ENCODE measurements at places on chromosomes 3 and 15.

DNA sequence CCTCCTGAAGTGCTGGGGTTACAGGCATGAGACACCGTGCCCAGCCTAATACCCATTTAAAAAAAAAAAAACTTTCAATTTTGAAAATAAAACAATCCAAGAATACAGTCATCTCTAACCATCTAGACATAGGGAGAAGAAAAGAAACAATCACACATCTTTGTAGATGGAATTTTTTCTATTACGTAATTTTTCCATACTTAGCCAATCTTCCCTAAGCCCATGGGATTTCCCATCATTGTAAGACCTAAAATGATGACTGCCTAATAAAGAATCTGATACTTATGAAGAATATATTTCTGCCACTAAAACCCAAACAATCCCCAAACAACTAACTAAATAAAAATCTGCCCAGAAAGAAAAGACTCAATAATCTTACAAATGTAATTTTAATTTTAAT, 88.7 kb downstream of the CBLB start:
- no peak for DNase-seq

- DNase-seq, result no peak
These were observed 109.7 kb downstream of the P2RY1 start for GRCh38 chr3:152944671-152945070.

DNA sequence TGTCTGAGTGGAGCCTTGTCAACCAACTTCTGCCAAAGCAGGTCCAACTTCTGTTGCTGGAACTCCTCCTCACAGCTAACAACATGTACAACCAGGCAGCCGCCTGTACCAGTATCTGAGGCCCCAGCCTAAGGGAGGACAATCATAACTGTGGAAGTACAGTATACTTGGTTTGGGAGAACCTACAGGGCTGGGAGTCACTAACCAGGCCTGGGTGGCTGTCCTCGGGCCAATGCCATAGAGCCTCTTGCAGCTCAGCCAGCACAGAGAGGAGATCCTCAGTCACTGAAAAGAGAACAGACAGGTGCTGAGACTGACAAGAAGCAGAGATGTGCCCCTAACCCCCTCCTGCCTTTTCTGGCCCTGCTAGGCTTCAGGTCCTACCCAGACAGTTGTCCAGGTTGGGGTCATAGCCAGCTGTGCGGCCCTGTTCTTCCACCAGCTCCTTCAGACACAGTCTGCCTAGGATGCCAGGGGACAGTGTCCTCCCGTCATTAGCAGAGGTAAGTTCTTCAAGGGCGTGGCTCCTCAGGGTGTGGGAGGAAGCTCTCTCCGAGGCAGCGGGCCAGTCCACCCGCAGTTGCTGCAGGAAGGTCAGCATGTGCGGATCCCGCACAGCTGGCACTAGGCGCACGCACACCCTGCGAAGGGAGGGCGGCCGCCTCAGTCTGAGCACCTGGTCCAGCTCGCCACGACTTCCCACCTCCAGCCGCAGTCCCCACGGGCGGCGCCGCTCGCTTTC, 980 bp downstream of the DALRD3 start:
- DNase-seq, result no peak

- DNase-seq, result no peak
These were observed 6.5 kb downstream of the CCDC33 start for GRCh38 chr15:74242441-74243185.

- DNase-seq, result no peak
These were observed 28.8 kb downstream of the XRN1 start for GRCh38 chr3:142418926-142419592.

DNA sequence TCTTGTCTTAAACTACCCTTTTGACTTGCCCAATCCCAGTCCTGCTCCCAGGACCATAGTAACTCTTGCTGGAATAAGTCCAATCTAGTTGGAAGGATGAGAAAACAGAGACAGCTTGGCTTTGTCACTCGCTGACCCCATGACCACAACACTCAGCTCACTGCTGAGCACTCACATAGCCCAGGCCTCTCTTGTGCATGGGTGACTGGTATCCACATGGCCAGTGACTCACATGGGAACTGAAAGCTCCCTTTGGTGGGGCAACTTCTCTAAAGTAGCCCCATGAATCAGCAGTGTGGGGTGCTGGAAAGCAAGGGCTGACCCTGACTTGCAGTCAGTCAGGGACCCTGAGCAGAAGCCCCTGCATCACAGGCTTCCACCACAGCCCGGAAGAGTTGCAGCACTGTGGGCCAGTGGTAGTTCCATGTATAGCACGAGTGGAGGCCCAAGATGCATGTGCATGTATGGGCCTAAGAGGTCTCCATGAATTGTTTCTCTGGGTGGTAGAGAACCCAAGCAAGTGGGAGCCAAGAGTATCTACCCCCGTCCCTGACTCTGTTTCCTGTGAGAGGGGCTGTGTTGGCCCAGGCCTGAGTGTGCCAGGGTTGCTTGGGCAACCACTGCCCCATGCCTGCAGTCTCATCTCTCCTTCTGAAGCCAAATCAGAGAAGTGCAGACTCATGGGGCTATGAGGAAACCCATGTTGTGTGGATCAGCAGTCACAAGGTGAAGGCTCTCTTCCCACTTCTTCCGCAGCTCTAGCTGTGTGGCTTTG, 62.1 kb upstream of the XCR1 start:
- DNase-seq, result no peak

- peak; percentile 57 for DNase-seq
These were observed 97.4 kb upstream of the KLF13 start for GRCh38 chr15:31228980-31229826.

GRCh38 chr3:121988146-121988545, 33.9 kb downstream of the ILDR1 start:
- no peak for DNase-seq

DNA sequence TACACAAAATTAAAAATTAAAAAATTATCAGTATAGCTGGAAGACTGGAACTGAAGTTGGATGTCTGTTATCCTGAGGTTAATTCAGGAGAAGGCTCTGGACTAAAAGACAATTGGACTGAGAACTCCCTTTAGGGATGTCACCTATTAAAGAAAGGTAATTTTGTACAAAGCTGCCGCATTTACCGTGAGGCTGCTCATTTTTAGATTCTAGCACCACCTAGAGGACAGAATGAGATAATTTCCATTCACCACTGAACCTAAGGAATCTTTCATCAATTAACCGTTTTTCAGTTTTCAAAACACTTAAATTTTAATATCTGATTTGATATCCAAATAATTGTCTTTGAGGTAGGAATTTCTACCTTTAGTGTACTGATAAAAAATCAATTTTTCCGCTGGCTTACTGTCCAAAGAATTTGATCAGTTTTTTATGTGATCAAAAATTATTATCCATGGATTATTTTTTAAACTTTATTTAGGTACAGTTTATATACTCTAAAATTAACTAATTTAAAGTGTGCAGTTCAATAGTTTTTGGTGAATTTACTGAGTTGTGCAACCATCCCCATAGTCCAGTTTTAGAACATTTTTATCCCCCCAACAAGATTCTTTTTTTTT, 106.7 kb upstream of the TNIK start:
- peak; percentile 81 for DNase-seq

DNA sequence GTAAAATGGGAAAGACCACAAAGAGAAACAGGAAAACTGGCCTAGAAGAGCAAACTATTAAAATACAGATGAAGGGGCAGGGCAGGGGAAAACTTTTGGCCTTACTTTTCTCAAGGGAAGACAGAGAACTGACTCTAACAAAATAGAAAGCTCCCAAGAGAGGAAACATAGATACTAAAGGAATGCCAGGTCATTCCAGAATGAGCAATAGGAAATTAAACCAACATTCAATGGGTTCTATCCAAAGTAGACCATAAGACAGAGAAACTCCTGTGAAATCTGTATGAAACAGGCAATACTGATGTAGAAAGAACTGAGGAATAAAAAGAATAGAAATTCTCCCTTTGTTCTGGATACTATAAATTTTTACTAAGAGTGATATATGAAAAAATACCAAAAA, 491.8 kb downstream of the MECOM start:
- no peak for DNase-seq

GRCh38 chr3:45464336-45465170, 76.2 kb downstream of the LARS2 start:
- DNase-seq, result no peak

DNA sequence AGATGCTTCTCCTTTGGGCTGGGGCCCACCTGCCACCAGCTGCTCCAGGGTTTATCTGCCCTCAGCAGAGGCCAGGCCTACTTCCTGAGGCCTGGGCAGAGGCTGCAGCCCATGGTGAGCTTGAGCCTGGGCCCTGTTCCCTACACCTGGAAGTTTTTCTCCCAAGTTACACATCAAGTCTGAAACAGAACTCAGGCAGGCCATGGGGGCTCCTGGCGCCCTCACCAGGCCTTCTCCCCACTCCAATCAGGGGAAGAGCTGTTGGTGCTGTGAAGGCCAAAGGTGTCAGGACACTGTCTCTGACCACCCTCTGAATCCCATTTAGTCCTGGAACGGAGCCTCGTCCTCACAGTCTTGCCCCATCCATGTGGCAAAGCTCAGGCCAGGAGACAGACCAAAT, 7.3 kb downstream of the VWA5B2 start:
- DNase-seq, result no peak

DNA sequence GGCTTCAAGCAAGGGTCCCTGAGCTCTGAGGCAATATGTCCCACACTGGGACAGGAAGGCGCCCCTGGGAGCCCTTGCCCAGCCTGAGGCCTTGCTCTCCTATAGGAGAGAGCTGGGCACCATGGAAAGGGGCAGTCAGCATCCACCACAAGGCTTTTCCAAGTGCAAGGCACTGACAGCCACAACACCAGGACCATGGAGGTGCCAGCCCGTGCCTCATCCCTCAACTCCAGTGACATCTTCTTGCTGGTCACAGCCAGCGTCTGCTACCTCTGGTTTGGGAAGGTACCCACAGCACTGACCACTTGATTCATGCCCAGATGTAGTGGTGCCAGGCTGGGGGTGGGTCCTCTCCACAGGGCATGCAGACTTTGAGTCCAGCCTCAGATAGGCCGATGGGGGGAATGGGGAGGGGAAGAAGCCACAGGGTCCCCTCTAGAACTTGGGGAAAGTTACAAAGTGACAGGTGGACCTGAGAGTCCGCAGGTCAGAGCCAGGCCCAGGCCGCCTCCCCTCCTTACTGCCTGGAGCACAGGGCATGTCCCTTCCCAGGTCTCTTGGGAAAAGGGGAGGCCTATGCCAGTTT, 11.8 kb downstream of the VILL start:
- no peak for DNase-seq
